ENCODE measurements at places on chromosomes 6 and 20. TPM values are rescaled to one million over a fixed set of nuclear protein-coding genes. Genes with fewer than 3 reads are reported as not detected.
A peak's percentile ranks its signal among the peaks of the same experiment; 100 is the strongest.

DNA sequence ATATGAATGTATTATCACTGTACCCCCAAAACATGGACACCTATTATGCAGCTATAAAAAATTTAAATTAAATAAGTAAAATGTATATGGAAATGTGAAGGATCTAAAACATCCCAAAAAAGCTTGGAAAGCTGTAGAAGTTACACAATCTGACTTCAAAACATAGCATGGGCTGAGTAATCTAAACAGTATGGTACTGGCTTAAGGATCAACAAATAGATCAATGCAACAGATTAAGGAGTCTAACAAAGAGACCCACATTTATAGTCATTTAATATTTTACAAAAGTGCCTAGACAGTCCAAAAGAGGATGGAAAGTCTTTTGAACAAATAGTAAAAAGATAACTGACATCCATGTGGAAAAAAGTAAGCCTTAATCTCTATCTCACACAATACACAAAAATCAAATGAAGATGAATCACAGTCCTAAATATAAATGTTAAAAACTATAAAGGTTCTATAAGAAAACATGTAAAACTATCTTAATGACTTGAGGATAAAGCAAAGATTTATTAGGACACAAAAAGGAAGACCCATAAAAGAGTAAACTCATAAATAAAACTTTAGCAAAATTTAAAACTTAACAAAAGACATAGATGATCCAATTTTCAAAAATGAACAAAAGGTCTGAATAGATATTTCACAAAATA, 46.8 kb downstream of the RANBP9 start:
- DNase-seq: no peak

DNA sequence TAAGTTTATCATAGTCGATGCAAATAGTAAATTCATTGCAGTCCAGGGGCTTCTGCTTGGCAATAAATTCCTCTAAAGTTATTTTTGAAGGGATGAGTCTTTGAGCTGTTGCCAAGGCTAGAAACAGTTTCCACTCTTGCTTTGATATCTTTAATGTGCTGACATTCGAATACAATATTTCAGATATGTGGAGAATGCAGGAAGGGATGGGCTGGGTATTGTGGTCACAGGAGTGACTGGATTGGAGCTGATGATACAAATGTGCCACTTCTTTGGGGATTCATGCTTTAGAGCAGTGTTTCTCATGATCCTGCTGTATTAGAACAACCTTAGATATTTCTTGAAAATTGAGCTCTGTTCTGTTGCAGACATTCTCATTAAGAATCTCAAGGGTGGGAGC, 139.0 kb downstream of the PRDM13 start:
- no peak for DNase-seq

DNA sequence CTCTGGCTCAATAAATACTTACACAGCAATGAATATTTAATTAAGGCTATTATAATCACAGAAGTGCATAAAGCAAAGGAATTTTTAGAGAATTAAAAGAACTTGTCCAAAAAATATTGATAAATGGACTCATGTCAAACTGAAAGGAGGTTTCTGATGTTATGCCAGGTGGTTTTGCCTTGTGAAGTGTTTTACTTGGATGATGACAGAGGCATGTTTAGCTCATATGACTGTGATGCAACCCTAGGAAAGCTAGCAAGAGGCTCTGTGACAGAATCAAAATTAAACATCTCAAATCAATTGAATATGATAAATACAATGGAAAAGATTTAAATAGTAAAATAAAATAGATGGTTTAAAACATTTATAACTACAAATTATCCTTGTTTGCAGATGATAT, 137.3 kb downstream of the TMEM200A start:
- DNase-seq: no peak

GRCh38 chr6:95687839-95688238, 110.5 kb downstream of the MANEA start:
- DNase-seq: no peak

DNA sequence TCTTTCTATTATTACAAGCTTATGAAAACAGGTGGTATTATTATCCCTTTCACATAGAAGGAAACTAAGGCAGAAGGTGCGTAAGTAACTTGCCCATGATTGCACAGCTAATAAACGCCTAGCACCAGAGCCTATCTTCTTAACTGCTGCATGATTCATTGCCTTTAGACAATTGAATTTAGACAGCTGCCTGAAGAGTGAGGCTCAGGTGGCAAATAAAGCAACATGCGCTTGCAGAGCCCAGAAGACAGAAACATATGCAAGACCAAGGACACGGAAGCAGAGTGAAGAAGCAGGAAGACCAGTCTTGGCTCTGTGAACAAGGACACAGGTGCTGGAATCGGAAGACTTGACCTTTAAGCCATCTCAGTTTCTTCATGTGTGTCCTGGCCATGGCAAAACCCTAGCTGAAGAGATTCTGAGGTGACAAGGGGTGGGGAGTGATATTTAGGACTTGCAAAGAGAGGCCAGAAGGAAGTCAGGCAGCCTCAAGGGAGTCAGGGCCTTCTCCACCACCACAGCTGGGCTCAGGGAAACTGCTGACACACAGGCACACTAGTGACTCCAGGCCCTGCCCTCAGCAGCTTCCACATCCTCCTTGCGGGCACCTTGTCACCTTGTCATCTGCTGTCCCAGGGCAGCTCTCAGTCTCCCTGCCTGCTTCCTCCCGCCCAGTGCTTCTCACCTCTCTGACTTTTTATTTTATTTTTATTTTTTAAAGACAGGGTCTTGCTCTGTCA, 91.7 kb upstream of the SLC22A16 start:
- DNase-seq: no peak

DNA sequence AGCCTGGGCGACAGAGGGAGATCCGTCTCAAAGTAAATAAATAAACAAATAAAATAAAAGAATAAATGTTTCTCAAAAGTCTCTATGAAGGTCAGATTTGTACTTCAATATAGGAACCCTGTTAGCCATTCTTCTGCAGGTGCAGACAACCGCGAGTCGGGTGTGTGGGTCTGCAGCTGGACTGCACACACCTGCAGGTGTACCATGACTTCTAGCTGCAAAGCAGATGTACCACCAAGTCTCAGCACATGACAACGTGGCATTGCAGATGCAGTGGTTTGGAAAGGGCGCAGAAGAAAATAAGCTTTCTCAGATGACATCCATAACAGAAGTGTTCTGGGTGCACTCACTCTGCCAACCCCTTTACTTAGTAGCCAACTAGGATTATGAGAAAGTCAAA, 239.7 kb downstream of the ATXN1 start:
- no peak for DNase-seq

DNA sequence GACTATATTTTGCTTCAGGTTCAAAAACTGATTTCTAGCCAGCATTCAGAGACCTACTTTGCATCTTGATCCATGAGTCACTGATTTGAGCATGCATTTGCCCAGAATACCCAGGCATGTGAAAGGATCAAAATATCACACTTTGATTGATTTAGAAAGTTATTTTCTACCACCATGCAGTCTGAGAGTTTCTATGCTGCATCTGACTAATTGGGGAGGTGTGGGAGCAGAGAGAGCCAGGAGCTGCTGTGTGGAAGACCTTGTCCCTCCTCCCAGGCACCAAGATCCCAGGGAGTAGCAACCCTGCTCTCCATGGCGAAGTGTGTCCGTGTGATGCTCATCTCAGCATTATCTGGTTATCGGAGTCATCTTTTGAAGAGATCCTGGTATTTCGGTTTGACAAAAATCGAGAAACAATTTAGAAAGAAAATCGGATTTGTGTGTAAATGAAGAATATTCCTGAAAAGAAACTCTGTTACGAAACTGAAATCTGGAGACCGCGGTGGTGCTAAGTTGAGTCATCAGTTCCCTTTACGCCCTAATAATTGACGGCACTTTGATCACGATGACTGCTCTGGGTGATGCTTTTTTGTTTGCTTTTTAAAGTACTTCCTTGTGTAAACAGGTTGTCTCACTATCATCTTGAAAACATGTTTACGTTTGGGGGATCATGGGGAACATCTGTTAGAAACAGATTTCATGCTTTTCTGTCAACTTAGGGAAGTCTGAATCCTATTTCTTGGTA, 193.4 kb downstream of the BACH2 start:
- no peak for DNase-seq

GRCh38 chr6:72032086-72032485, 145.7 kb downstream of the RIMS1 start:
- no peak for DNase-seq

DNA sequence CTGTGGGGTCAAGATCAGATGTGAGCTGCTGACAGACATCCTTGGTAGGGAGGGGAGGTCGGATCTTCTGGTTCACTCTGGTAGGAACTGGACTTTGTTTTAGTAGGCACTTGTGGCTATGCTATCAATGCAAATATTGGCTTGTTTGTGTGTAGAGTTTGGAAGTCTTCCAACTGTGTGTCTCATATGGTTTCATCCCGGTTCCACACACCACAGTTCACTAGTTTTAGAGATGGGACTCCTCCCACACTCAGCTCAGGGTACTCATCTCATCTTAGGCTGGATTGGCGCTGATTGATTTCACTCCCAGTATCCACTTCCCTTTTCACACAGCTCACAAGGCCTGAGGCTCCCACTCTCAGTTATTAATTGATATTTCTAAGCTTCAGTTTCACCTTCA, 161.3 kb downstream of the THBS2 start:
- DNase-seq: no peak

DNA sequence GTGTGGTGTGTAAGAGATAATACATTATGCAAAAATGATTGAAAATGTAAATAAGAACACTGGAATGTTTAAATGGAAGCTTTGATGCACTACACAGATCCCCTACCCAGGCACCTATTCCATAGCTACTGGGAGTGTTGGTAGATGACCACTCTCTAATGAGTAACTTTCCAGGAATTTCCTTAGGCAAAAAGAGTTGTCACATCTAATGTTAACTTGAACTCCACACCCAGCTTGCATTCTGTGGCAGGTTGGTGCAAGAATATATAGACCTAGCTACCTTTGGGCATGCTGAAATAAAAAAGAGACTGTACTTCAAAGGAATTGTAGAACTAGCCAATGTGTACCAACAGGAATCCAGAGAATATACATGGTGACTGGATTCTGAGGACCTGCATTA, 1254.2 kb upstream of the EYS start:
- no peak for DNase-seq

GRCh38 chr20:52493171-52493721, 301.7 kb upstream of the ZFP64 start:
- no peak for DNase-seq

DNA sequence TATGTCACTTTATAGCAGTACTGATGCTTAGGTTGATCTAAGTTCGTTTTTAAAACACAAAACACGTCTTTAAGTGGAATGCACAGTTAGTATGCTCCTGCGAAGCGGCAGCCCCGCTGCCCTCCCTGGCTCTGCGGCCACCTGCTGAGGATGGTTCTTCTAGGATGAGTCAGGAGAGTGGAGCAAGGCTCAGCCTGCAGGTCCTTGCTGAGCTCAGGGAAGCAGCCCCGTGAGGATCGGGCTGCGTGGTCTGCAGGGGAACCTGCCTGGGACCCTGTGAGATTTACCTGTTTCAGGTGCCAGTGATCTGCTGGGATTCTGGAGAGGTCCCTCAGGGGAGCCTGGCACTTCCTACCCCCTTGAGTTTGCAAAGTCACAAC, 57.5 kb downstream of the SYNJ2 start:
- no peak for DNase-seq

DNA sequence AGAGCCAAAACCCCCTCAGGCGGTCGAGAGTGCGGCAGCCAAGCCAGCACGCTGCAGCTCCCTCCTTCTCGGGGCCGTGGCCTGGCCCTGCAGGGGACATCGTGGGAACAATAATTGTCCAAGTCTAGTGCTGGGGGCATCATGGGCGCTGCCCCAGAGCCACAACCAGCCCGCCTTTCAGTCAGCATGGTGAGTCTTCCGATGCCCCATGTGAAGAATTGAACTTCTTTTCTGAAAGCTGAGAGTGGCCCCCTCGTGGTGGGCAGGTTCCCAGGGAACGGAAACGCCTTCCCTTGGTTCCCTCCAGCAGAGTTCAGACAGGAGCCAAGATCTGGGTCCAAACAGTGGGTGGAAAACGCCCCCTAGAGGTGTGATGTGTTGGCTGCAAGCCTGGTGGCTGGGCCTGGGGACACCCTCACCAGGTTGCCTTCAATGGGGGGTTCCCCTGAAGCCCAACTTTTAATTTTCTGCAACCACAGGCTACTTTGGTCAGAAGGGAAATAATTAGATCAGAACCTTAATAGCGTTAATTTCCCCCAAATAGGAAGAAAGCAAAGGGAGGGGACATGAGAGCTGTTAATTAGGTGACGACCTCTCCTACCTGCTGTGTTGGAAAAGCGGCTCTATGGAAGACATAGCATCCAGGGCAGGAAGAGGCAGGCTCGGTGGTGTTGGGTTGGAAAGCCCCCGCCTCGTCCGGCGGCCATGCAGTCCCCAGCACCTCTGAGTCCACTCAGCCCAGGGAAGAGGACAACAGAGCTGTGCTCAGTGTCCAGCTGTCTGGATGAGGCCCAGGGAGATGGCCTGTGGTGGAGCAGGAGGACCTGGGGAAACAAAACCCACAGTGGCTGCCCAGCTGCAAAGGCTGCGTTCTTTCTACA, 4.7 kb upstream of the MRGBP start:
- peak; percentile 97 for DNase-seq

GRCh38 chr20:45781391-45781931, 10.2 kb downstream of the WFDC3 start:
- no peak for DNase-seq

- no peak for DNase-seq
These were observed 6.7 kb downstream of the ZFAND3 start for GRCh38 chr6:37826188-37826587.

DNA sequence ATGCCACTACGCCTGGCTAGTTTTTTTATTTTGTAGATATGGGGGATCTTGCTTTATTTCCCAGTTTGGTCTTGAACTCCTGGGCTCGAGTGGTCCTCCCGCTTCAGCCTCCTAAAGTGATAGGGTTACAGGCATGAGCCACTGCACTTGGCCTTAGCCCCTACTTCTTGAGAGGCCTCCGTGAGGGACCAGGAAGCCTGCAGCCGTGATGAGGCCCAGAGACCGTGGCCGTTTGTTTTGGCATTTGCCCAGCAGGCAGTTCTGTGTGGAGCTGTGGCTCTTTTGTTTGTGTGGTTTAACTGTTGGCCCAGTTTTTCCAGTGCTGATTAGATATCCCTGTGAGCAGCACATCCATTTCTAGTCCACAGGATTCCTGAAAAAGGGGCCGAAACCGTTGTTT, 39.8 kb downstream of the SRSF3 start:
- peak; percentile 69 for DNase-seq

DNA sequence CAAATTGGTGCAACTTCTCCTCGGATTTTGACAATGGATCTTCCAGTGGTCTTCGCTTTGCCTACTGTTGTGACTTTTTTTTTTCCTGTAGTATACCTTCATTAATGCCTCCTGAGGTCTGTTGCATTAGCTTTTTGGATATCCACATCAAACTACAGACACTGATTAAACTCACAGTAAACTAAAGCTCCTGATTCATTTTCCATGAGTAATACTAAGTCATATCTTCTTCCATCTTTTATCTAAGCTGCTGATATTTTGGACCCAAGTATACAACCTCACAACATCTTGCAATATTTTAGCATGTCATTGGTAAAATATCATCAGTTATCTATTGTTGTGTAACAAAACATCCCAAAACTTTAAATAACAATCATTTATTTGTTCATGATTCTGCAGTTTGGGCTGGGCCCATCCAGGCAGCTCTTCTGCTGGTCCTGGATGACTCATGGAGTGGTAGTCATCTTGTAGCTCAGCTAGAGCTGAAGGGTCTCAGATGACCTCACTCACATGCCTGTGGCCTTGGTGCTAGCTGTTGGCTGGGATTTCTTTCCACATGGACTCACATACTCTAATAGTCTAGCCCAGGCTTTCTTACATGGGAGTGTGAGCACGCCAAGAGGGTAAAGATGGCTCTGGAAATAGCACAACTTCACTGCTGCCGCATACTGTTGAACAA, 78.3 kb upstream of the SRSF6 start:
- no peak for DNase-seq

The FNDC1 gene
- 25.1 TPM for polyA plus RNA-seq

The MYB gene
- 2.0 TPM for polyA plus RNA-seq

The CRISP2 gene
- 2.6 TPM for polyA plus RNA-seq

The TSBP1 gene
- polyA plus RNA-seq: not detected

The PRDM13 gene
- 1.8 TPM for polyA plus RNA-seq

The MAS1 gene
- 0.05 TPM for polyA plus RNA-seq
